ENCODE measurements at places on chromosomes 3 and 15.

GRCh38 chr3:127590282-127590592 is 296 bp downstream of the TPRA1 start:
- no peak for DNase-seq

DNA sequence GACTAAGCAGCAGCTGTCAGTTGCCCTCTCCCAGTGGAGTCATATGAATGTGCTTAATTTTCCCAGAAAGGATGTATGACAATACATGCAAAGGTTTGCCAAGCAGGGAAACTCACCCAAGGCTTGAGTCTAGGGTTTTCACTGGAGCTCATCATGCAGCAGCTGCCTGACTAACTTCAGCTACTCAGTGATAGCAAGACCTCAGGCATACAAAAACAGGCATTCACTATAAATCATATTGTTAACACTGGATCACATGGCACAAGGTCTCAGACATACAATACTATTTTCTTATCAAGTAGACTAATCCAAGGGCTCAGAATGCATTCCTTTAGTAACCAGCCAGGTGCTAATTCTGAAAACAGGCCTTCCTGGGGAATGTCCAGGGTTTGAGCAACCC is 85.0 kb upstream of the STAC start:
- no peak for DNase-seq

GRCh38 chr15:66895794-66896453 is 169.5 kb upstream of the SMAD3 start:
- no peak for DNase-seq

DNA sequence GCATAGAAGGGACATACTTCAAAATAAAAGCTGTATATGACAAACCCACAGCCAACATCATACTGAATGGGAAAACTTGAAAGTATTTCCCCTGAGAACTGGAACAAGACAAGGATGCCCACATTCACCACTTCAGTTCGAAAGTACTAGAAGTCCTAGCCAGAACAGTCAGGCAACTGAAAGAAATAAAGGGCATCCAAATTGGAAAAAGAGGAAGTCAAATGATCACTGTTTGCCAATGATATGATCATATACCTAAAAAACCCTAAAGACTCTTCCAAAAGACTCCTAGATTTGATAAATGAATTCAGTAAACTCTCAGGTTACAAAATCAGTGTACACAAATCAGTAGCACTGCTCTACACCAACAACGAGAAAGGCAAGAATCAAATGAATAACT is 40.7 kb downstream of the SLC49A4 start:
- no peak for DNase-seq

DNA sequence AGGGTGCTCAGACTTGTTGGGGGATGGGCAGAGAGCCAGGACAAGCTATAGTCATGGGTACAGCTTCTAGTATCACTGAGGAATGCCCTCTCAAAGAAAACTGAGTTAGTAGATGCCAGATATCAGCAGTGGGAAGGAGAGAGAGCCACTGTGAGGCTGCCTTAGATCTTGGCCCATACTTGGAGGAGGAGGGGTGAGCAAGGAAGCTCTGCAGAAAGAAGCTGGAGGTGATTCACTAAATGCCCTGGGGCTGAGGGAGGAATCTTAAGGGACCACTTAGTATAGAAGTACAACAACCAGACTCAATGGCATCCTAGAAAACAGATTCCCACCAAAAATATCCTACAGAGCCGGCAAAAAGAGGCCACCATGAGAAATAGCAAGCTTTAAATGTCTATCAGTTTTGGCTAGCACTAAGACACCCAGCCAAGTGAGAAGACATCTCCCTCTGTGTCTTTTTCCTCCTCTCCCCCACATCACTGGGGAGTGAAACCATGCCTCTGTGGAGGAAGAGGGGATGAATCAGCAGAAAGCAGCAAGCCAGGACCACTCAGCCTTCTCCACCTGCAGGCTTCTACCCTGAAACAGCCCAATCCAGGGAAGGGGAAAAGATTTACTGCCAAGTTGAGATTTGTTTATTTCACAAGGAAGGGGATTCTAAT is 282.5 kb upstream of the STT3B start:
- DNase-seq: peak; percentile 55

DNA sequence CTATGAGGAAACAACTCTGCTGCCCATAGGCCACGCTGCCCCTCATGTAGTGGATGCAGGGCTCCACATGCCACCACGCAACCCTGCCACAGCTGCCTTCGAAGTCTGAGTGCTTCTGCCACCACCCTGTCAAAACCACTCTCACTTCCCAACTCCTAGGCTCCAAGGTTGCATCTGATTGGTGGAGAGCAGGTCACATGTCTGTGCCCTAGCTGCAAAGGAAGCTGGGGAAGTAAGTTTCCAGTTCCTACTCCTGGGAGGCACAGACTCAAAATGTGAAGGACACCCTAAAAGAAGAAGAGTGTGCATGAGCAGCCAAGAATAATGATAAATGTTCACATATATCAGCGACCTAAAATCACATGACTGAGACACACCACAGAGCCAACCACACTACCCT is 31.9 kb upstream of the TICRR start:
- DNase-seq: peak; percentile 8

DNA sequence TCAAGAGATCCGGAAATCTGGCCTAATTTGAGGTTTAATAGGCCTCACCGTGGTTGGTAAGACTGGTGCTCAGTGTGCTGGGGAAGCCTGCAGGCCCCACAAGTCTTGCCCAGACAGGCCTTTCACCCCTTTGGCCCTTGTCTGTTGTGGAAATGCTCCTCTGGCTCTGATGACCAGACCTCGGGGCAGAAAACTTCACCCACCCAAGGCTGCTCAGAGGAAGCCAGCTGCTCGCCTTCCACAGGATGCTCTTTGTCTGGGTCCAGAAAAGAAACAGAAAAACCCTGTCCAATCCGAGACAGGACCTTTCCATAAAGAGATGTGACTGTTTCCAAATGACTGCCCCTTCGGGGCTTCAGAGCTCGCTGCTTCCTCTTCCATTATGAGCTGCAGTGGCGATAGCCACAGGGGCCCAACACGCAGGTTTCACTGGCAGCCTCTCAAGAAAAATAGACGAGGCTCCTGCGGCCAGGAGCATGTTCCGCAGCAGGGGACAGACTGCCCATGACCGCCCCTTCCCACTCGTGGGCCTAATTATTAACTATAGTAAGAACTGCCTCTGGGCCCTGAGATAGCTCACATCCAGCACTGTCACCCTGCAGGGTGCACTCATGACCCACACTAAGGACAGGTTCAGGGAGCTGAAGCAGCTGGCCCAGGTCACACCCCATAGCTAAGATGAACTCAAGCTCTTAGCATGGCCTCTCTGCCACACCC is 6.8 kb upstream of the SNX22 start:
- DNase-seq: no peak

DNA sequence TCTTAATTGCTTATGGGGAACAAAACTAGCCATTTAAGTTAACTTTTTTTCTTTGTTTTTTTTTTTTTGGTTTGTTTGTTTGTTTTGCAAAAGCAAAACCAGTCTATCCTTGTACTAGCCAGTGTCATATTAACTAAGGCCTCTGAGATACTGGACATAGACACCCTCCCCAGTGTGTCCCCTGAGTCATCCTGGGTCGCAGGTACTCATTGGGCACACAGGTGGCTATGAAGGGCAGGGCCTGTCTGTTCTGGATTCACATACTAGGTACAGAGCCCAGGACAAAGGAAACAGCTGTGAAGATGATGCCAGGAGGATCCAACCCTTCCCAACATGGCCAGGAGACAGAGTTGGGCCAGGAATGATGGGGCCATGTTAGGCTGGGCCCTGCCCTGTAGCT is 318.1 kb downstream of the THSD4 start:
- DNase-seq: no peak

DNA sequence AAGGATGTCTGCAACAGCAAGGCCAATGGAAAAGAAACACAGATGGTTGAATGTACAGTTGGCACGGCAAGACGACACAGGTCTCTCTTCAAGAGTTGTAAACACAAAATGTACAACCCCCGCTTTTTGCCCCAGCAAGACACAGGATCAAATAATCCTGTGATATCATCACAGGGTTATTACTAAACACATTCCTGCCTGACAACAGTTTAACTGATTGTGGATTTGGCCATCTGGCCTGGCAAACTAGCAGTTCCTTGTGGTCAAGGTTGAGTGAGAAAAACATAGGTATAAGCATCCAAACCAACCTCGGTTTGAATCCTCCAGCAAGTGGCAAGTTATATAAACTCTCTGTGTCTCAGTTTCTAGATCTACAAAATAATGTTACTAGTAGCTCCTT is 23.4 kb downstream of the PARP16 start:
- no peak for DNase-seq

GRCh38 chr3:169546368-169546767 is 117.1 kb downstream of the MECOM start:
- no peak for DNase-seq

- DNase-seq: no peak
Observed at GRCh38 chr3:167938516-167938915, 157.2 kb downstream of the GOLIM4 start.

DNA sequence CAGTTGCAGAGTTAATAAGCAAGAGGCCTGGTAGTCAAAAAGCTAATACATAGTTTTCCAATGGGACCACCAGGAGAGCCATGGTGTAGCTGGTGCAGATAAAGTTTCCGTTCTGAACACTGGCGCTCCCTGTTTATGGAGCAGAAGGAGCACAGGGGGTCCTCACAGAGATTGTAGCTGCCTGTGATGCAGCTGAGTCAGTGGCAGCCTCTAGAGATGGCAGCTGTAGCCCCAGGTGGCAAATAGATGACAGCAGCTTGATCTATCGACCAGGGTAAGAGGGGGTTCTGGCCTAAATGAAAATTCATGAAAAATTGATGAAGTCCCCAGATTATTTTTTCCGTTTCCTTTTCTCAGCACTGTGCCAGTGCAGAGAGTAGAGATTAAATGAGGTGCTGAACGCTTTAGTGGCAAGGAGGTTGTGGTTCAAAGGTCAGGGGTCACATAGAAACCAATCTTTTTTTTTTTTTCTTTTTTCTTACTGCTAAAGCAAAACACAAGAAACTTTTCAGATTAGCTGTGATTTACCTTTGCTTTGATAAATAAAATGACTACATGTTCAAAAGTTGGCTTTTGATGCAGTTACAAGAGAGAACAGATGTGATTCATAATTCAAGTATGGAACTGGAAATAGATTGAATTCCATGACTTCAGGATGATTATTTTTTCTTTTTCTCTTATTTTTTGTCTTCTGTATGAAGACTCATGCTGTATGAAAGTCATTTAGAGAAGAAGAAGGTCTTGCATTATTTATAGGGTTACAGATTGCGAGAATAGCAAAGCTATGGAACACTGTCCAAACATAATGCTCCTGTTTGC is 63.3 kb downstream of the ROBO2 start:
- DNase-seq: peak; percentile 4

DNA sequence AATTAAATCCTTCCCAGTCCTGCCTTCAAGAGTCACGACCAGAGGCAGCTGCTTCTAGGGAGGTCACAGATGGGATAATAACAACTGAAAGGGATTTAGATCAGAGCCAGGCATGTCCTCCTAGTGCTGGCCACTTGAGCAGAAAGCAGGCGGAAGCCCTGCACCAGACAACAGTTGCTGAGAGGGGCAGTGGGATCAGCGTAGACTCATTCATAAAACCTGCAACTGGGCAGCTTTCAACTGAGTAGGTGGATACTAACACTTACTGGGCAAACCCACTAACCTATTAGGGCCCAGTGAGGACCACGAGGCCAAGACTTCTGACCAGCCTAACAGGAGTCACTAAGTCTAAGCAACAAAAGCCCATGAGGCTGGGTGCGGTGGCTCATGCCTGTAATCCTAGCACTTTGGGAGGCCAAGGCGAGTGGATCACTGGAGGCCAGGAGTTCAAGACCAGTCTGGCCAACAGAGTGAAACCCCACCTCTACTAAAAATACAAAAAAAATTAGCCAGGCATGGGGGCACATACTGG is 67.0 kb downstream of the DAPK2 start:
- no peak for DNase-seq

GRCh38 chr15:43135351-43135750 is 2.0 kb downstream of the TMEM62 start:
- DNase-seq: no peak

DNA sequence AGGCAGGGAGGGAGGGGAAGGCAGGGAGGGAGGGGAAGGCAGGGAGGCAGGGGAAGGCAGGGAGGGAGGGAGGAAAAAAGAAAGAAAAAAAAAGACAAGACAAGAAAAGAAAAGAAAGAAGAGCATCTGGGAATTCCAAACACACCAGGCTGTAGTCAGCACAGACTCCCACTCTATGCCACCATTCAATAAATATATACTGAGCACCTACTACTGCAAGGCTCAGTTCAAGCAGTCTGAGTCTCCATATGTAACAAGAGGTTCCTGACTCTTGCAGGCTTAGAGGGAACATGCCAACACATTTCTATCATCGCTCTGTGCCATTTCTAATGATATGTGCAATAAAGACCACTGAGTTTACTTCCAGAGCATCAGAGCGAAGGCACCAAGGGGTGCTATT is 47.7 kb downstream of the ANXA2 start:
- DNase-seq: no peak

- DNase-seq: peak; percentile 25
Observed at GRCh38 chr15:88982304-88982945, 69.2 kb upstream of the MFGE8 start.

All from mesendoderm (in vitro differentiated cells).